ENCODE measurements at places on chromosomes 5 and 9. TPM values are rescaled to one million over a fixed set of nuclear protein-coding genes. Genes with fewer than 3 reads are reported as not detected.

Gene LCN2
- total RNA-seq, result not detected

Gene TMEM252
- not detected for total RNA-seq

Gene RMI1
- total RNA-seq, result 7.8 TPM

Gene GFM2
- total RNA-seq, result 30.6 TPM

Gene HTR4
- not detected for total RNA-seq

DNA sequence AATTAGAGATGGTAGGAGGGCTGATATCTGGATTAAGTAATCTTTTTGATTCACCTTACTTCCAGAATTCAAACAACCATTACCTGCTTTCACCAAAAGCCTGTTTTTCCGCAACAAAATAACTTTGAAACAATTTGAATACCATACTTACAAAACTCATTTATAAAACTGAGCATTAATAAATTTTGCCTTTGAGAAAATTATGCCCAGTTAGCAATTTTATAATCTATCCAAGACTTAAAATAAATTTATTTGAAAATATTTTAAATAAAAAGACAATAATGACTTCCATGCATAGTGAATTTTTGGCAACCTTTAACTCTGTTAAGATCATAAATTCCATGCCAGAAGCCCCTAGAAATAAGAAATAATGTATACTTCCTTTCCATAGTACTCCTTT lies 71.3 kb upstream of the FTMT start:
- no peak for DNase-seq

- DNase-seq, result no peak
Observed at GRCh38 chr5:178211095-178212048, 7.0 kb downstream of the HNRNPAB start.

- DNase-seq, result no peak
Observed at GRCh38 chr5:81391-82021, 10.5 kb upstream of the PLEKHG4B start.

DNA sequence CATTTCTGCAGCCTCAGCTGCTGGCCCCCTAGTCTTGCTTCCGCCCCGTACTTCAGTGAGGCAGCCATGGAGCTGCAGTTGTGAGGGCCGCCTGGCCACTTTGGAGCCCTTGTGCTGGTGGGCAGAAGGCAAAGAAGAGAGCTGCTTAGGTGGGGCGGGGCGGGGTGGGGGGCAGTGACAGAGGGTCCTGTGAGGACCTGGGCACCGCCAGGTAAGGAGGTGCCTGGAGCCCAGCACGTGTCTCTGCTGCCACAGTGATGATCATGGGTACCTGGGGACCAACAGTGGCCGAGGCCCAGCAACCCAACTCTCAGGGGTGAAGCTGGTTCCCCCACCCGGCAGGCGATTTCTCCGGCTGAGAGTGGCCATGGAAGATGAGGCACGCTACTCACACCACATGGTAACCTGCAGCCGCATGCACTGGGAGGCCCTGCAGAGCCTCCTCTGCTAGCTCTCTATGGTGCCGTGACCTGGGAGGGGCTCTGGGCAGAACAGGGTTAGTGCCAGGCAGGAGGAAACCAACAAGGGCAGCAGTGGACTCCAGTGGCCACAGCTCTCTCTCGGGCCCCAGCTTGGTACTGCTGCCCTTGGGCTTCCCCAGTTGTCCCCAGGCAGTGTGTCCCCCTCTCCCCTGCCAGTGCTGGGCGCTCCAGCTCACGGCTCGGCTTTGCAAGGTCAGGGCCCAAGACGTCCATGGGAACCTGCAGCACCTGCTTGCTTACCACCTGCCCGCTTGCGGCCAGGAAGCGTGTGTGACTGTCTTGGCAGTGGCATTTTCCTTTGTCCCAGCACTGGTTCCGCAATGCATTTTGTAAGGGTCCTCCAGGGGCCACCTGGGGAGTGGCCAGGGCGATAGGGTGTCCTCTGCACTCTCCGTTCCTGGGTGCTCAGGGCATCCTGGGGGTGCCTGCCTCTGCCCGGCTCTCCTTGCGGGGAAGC lies 24.0 kb downstream of the NDUFS6 start:
- DNase-seq, result no peak

- DNase-seq, result peak; percentile 54
Observed at GRCh38 chr5:80963966-80964481, 3.9 kb downstream of the RASGRF2 start.

- peak; percentile 56 for DNase-seq
Observed at GRCh38 chr5:55855509-55855908, 4.4 kb downstream of the IL31RA start.
